PC-3 (cell line): ENCODE measurements at places on chromosomes 2 and 18. TPM values are rescaled to one million over a fixed set of nuclear protein-coding genes. Genes with fewer than 3 reads are reported as not detected.

DNA sequence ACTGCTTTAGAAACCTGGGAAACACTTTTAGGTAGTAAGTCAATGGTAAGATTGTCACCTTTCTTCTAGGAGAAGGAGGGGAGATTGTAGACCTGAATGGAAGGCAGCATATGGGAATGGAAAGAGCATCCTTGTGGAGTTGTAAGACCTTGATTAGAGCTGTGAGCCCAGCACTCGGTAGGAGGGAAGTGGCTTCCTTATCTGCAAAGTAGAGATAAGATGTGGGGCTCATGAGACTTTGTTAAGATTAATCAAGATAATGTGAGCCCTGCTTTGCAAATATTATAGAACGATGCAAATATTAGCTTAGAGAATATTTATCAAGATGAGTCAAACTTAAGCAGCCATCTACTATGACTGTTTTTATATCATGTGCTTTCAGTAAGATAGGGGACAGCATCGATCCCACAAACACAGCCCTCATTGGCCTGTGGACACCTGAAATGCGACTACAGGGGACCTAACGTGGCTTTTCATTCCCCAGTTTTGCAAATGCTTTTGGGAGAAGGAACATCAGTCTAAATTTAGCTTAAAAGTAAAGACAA is 243.7 kb downstream of the LTBP1 start:
- DNase-seq, result no peak

GRCh38 chr2:206378835-206379234 is 64.5 kb upstream of the ADAM23 start:
- peak; percentile 6 for DNase-seq

GRCh38 chr2:145070703-145071102 is 550.8 kb upstream of the ZEB2 start:
- no peak for DNase-seq

- DNase-seq, result no peak
Measured at GRCh38 chr18:74505776-74506175, 9.6 kb downstream of the CNDP2 start.

GRCh38 chr2:28152585-28153280 is 239.9 kb upstream of the FOSL2 start:
- no peak for DNase-seq

Gene SCN9A
- 3.4 and 7.0 TPM in 2 replicates for total RNA-seq

Gene PLGLB1
- 0.62 and 2.9 TPM in 2 replicates for total RNA-seq

Gene TGFA
- 45.0 and 54.7 TPM in 2 replicates for total RNA-seq

Gene EDAR
- 0.04 TPM in 1 of 2 replicates, not detected in the other for total RNA-seq

Gene CAPN14
- total RNA-seq, result 0.35 TPM in 1 of 2 replicates, not detected in the other

Gene PAIP2B
- 3.8 and 4.0 TPM in 2 replicates for total RNA-seq

DNA sequence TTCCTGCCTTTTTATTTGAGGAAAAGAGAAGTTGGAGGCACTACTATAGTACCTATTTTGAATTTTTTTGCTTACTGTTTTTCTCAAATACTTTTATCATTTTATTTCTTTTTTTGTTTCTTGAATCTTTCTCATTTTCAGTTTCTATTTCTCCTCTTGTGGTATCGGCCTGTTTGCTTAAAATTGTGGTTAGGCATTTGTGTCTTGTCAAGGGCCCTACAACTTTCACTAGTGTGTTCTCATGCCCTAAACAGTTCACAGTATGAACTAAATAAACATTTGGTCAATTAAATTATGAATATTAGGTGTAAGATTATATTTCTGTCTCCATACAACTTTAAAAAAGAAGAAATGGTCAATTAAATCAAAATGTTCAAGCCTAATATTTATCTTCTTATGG is 613.5 kb downstream of the MBD2 start:
- no peak for DNase-seq

Gene LRPPRC
- 94.8 and 113 TPM in 2 replicates for total RNA-seq

Gene LINC00305
- total RNA-seq, result not detected in 2 replicates

- no peak for DNase-seq
Measured at GRCh38 chr2:18966131-18966530, 376.8 kb upstream of the NT5C1B start.

DNA sequence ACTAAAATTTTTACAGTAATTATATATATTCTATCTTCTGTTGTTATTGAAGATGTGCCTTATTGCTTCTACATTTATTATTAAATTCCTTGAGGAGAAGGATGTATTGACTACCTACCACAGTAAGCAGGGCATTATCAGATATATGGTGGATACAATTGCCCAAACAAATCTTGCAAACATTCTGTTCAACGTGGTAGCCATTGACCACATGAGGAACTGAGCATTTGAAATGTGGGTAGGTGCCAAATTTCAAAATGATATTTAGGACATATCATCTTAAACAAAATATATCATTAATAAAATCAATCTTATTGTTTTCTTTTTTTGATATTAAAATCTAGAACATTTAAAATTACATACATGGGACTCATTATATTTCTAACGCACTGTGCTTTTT is 11.1 kb downstream of the SCN3A start:
- DNase-seq, result no peak

Gene EPC2
- 16.8 and 20.6 TPM in 2 replicates for total RNA-seq

- DNase-seq, result no peak
Measured at GRCh38 chr2:135097532-135098231, 45.6 kb downstream of the RAB3GAP1 start.

- peak; percentile 52 for DNase-seq
Measured at GRCh38 chr2:96267159-96267971, 1.3 kb downstream of the CIAO1 start.

Gene DCC
- total RNA-seq, result not detected in 2 replicates
